ENCODE measurements at places on chromosomes 7 and 10.

- no peak for DNase-seq
These were observed 96.4 kb downstream of the HIPK2 start for GRCh38 chr7:139681463-139681755.

GRCh38 chr10:43904301-43904700 lies 255.6 kb upstream of the ZNF32 start:
- no peak for DNase-seq

DNA sequence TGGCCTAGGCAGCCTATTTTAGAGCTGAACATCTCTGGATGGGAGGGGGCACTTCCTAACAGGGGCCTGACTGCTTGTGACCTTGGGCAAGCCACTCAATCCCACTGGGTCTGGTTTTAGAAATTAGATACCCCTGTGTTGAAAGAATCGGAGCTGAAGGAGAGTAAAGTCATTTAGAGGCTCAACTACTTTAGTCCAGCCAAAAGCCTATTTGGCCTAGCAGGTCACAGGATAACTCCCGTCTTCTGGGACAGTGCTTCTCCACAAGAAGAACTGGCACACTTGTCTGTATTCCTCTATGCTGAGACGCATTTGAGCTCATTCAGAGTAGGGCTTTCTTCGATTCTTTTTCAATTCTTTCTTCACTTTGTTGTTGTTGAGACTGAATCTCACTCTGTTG lies 224.2 kb downstream of the CHCHD3 start:
- no peak for DNase-seq

- no peak for DNase-seq
These were observed 59.6 kb upstream of the GNA12 start for GRCh38 chr7:2903682-2904162.

DNA sequence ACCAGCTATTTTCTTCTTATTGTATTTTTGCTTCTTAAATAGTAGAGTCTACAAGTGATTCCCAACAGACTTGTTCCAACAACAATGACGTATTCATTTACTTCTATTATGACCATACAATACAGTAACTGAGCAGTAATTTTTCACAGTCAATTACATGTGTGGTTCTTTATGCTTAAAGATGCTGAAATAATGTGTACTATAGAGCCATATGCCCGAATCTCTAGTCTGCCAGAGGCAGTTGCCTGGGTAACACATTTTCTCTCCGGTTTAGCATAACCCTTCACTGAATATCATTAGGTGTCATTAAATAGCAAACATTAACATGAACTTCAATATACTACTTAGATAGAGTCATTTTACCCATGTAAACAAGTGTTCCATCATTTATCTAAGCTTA lies 75.0 kb downstream of the SLC25A13 start:
- no peak for DNase-seq

GRCh38 chr10:74018241-74018640 lies 20.3 kb downstream of the VCL start:
- DNase-seq: no peak

Data from memory B cell (primary cell).